ENCODE measurements at places on chromosomes 2 and 18. TPM values are rescaled to one million over a fixed set of nuclear protein-coding genes. Genes with fewer than 3 reads are reported as not detected.

The SERPINB11 gene
- not detected for total RNA-seq

DNA sequence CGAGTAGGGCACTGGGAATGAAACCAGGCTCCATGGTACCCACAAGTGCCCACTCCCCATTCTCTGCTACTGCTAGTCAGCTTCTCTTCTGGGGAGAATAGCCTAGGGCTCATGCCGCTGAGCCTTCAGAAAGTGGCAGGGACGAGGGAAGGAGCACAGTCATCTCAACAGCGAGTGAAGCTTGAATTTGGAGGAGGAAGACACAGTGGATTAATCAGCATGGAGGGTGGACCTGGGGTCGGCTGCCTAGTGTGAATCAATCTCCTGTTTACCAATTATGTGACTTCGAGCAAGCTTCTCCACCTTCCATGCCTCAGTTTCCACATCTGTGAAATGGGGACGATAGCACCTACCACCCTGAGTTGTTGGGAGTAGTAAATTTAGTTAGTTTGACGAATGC is 157.0 kb downstream of the SEPTIN10 start:
- no peak for DNase-seq

The LTBP1 gene
- total RNA-seq = 398 TPM

GRCh38 chr2:46254474-46254873 is 42.7 kb upstream of the EPAS1 start:
- no peak for DNase-seq

The LINC00305 gene
- not detected for total RNA-seq

DNA sequence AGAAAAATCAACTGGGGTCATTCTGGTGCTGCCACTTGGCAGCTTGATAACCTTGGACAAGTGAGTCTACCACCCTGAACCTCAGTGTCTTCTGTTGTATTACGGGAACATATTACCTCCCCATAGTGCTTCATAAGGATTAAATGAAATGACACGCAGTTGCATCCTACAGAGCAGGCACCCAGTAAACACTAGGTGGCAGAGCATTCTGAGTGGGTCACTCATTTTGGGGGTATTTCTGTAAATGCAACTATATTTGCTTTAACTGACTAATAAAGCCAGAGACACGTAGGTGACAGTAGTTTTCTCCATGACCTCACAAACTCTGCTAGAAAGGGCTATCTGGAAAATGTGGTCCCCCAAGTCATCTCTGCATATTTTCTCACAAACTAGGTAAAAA is 4.7 kb downstream of the CD226 start:
- no peak for DNase-seq

The BMP10 gene
- not detected for total RNA-seq

DNA sequence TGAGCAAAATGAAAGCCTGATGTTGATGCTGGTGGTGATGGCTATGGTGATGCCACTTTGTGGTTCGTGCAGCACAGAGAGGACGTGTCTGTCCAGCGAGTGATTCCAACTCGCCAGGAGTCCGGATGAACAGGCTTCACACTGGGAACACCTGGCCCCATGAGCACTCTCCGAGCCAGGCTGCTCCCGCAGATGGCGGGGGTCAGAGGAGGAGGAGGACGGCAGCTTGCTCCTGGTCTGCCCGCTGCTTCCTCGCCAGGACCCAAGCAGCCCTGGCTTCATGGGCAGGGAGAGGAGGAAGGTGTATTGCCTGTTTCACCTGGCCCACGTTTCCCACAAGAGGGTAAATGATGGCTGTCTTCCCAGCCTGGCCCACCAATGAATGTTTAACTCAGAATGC is 121.6 kb downstream of the MTCL1 start:
- no peak for DNase-seq

DNA sequence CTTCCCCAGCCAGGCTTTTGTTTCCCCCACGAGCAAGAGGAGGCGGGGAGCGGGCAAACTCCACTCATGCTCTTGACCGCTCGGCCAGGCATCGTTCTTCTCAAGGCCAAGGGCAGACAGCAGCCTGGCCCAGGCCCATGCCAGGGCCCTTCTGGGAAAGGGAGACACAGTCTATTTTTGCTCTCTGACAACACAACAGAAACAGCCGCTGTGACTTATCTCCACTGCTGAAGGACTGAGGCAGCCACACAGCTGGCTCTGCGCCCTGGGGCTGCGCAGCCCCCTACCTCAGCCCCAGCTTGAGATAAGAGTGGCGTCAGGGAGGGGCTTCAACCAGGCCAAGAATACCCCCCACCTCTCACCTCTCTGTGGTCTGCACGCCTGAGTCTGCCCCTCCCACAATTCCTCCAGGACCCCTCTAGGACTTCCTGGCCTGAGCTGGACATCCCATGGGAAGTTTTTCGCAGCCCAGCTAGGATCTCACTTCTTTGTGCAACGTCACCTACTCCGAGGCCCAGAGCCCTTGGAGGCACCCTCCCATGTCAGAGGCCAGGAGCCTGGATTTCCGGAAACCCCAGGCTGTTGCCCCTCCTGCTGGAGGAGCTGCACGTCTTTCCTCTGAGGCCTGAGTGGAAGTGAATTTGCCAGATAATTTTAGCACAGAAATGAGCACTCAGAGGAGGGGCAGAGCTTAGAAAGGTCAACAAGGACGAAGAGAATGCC is 118.9 kb upstream of the OTOS start:
- DNase-seq = no peak

GRCh38 chr2:43003702-43004101 is 211.3 kb upstream of the HAAO start:
- DNase-seq = peak; percentile 8

The DIPK1C gene
- total RNA-seq = not detected

GRCh38 chr2:37829202-37829601 is 95.9 kb upstream of the RMDN2 start:
- DNase-seq = no peak

- no peak for DNase-seq
These were observed at the start of gene ZEB2 for GRCh38 chr2:144519934-144520731. Gene ZEB2 (minus strand): TSS chr2:144520119. CDS start chr2:144517350, 2,769 bp downstream.

- no peak for DNase-seq
These were observed 104.3 kb downstream of the SP100 start for GRCh38 chr2:230520061-230520874.

The MAP3K20 gene
- total RNA-seq = 55.7 TPM

- no peak for DNase-seq
These were observed 236.5 kb downstream of the TPGS2 start for GRCh38 chr18:36592282-36592681.

DNA sequence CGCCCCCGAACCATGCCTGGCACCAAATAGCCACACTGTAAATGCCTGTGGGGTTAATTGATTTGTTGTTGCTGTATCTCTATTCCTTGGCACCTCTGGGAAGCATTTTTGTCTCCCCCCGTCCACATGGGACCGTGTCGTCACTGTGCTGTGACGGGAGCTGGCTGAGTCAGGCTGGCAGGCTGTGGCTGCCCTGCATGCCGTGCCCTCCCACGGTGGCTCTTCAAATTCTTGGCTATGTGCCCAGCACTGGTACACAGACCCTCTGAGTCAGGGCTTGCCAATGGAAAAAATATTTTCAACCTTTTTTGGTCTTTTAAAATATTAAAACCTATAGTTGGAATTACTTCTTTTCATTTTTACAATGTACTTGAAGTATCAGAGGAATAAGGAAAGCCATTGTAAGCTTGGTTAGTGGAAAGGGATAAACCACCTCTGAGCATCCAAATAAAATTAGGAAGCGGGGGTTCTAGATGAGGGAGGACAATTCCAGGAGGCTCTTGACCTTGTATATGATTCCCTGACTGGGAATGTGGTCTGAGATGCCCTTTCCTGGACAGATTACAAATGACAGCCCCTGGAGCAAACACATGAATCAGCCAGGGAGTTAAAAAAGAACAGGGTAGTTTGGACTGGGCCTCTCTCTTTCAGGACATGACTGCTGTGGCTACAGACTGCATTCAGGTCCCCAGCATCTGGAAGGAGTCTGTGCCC is 59.4 kb downstream of the DGKD start:
- no peak for DNase-seq

The OSR1 gene
- total RNA-seq = 32.3 TPM

Measured in chondrocyte (in vitro differentiated cells).